ENCODE measurements at places on chromosomes 7 and 10.
A peak's percentile ranks its signal among the peaks of the same experiment; 100 is the strongest.

DNA sequence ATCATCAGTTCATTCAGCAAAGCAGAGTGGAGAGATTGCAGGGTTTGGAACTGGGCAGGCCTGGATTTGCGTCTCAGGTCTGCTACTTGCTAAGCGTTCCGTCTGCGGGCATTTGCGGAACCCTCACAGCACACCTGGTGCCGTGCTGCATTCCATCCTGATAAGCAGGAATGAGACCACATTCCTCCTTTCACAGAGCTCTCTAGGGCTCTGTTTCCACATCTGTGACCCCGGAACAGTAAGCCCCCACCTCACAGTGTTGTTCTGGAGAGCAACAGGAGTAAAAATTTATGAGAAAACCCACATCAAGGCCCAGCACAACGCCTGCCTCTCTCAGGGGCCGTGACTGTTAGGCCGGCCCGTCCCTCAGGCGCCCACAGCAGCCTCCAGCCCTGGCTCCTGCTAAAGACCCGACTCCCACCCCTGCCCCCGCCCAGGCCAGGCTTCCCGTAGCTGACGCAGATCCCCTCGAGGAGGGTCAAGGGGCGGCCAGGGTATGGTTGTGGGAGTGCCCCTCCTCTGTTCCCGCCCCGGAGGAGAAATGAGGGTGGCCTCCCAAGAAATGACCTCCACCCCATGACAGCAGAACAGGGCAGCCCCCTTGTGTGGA, 128.9 kb downstream of the RGS10 start:
- peak; percentile 22 for DNase-seq

DNA sequence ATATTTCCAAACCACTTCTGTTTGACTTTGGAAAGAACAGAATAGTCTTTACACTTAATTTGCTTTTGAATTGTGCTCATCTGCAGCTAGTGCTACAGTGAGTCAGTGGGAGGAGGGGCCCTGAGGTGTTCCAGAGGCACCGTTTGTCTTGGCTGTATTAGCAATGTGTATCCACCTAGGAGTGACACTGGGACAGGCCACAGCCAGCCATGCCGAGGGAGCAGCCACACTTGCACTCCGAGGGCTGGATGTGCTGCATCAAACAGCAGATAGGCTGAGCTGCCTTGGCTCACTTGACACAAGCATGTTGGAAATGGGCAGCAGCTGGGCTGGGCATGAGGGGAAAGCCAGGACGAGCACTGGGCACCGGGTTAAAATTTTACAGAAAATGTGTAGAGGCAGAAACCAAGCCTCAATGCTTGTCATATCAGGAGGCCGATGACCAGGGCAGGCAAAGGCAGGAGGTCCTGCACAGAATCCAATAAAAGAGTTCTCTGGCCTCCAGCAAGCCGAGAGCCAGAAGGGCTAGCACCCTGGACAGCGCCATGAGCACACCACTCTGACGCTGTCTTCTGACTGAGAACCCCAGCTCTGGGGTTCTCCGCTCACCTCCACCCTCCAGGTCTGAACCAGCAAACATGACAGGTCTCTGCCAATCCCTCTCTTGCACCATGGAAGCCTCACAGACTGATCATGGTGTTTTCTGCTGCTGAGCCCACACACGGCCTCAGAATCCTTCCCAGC, 163.3 kb downstream of the GRID1 start:
- DNase-seq, result peak; percentile 67

DNA sequence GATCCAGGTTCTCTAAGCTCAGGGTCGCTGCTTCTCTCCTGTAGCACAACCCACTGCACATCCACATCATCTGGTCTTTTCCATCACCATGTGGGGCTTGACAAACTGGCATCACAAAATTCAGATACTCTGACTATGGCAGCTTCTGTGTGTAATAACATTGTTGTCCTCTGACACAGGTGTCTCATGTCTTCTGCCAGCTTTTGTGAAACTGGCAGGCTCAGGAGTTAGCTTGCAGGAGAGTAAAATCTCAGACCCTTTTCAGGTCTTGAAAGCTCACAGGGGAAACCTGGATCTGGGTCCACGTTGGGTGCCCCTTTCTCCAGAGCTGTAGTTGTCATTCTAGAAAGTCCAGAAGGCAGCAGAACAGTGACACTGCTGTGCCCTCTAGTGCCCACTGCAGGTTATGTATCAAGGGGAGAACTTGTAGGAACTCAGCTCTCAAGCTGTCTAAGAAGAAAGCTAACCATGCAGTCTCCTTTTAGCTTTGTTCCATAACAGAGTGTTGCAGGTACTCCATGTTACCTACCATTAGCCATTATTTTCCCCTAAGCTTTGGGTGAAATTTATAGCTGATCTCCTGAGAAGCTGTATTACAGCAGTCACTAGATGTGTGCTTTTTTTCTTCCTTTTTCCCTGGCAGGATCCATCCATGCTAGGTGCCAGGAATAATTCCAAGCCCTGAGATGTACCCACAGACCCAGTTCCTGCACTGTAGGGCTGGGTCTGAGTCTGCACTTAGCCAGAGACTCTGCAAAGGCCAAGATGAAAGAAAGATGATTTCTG, 102.7 kb downstream of the ZNF248 start:
- DNase-seq, result no peak

GRCh38 chr10:10967029-10967428, 50.6 kb upstream of the CELF2 start:
- no peak for DNase-seq

- no peak for DNase-seq
Measured at GRCh38 chr7:70361821-70362220, 763.5 kb downstream of the AUTS2 start.

- no peak for DNase-seq
Measured at GRCh38 chr7:150340875-150341262, 560 bp downstream of the RARRES2 start.

DNA sequence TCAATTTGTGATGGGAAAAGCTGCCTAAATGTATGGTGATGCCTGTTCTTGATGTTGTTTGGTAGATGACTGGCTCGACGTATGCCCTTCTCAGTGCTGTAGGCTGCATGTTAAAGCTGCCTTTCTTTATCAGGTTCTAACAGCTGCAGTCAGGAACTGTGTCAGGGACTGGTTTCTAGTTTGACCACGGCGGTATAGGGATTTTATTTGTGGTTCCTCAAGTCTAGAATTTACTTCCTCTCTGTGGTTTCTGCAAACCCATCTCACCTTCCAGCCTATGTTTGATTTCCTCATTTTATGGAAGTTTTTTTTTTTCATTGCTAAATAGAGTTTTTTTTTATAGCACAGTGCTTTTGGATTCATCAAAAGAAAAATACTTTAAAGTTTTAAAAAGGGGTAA, 26.5 kb downstream of the LMTK2 start:
- DNase-seq, result no peak

DNA sequence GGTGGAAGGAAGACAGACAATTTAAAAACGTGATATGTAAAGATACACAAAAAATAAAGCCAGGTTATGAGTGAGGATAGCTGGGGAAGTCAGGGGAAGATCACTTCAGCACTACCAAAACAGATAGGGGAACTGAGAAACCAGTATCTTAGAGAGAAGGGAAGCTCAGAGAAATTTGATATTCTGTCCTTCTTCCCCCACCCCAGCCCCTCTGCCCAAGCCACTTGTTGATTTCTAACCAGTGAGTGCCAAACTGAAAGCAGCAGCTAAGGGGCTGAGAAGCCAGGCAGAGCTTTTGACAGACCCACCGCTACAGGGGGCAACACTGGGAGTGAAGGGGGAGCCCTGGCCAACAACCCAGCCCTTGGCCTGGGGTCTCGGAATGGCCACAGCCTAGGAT, 9.1 kb upstream of the SLC29A3 start:
- DNase-seq, result no peak

- DNase-seq, result no peak
Measured at GRCh38 chr10:65907199-65907712, 1018.6 kb upstream of the LRRTM3 start.

GRCh38 chr10:3085785-3086567, 18.6 kb downstream of the PFKP start:
- no peak for DNase-seq

DNA sequence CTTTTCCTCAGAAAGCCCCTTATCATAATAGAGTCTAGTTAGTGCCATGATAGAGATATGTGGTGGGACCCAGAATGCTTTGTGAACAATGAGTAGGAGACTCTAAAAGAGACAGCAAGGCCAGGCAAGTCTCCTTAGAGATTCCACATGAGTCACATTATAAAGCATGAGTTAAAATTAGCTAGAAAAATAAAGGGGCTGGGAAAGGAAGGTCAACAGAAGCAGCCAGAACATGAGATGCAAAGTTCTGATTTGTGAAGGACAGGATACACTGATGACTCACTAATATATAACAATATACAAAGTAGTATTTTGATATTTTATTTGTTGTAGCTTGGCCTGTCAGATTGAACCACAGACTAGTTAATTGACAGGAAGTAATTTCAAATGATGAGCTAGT, 25.3 kb upstream of the SNX13 start:
- DNase-seq, result no peak

DNA sequence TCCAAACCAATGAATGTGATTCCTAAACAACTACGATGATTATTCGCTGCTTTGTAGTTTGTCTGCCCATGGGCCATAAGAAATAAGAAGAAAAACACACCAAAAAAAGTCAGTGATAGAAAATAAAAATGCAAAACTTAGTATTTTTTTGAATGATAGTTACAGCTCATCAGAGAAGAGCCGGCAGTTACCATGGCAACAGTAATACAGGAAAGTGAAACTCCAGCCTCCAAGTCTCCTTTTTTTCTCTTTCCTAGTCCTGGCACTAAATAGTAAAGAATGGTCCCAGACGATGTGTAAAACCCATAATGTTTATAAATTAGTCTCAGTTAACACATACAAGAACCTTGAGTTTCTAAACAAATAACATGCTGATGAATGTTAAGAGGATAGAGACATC, 21.6 kb upstream of the LHFPL3 start:
- DNase-seq, result no peak

GRCh38 chr10:24617771-24618396, 105.8 kb downstream of the ARHGAP21 start:
- peak; percentile 12 for DNase-seq

GRCh38 chr10:72344932-72345331, 9.8 kb downstream of the DNAJB12 start:
- no peak for DNase-seq

- no peak for DNase-seq
Measured at GRCh38 chr7:78176171-78176570, 377.6 kb downstream of the PHTF2 start.

GRCh38 chr7:6172910-6173295, 99.5 kb downstream of the CYTH3 start:
- DNase-seq, result no peak

DNA sequence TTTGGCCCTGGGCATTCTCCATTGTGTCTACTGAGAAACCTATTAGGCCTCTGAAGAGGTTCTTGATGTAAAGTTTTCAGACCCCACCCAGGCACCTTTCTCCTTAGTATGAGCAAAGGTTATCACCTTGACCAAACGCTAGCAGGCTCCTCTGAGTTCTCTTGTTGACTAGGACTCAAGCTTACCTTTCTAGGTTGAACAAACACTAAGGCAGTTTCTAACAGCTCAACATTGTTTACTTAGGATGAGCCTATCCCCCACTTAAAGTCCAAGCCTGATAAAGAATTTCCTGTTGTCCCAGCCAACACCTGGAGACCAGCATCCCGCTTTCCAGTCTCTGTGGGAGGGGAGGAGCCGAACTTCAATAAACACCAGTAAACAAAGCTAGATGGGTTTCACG, 26.3 kb upstream of the ITGB8 start:
- no peak for DNase-seq

GRCh38 chr7:4123823-4124222, 558.3 kb upstream of the FOXK1 start:
- DNase-seq, result no peak
